T47D (cell line): ENCODE measurements at places on chromosomes 7 and 10.

DNA sequence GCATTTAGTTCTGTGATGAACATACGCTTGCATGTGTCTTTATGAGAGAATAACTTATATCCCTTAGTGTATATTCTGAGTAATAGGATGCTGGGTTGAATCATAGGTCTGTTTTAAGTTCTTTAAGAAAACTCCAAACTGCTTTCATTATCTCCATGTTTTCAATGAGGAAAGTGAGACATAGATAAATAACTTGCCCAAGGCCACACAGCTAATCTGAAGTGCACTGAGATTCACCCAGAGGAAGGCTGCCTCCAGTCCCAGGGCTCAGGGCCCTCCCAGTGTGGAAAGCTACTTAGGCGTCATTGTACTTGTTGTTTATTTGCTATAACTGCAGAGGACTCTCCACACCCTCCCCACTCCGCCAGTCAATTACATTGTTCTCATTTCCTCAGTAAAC lies 126.7 kb downstream of the INHBA start:
- no peak for DNase-seq

- no peak for DNase-seq
These were observed 25.0 kb downstream of the ZFAND2A start for GRCh38 chr7:1134951-1135350.

GRCh38 chr7:75567948-75568595 lies 76.0 kb downstream of the SPDYE5 start:
- DNase-seq, result no peak

DNA sequence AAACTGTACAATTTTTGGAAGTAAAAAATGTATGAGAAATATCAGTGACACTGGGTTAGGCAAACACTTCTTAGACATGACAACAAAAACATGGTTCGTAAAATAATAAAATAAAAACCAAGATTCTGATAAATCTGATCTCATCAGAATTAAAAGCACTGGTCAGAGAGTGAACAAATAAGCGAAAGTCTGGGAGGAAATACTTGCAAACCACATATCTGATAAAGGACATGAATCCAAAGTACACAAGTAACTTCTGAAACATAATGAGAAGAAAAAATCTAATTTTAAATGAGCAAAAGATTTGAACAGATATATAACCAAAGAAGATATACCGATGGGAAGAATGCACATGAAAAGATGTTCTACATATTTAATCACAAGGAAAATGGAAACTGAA lies 91.5 kb downstream of the RTKN2 start:
- DNase-seq, result no peak
